ENCODE measurements at places on chromosomes 11 and 22. TPM values are rescaled to one million over a fixed set of nuclear protein-coding genes. Genes with fewer than 3 reads are reported as not detected.

TRIM22 gene
- 96.8 TPM for total RNA-seq

PANX2 gene
- not detected for total RNA-seq

TTC36 gene
- 3.1 TPM for total RNA-seq

TRIM34 gene
- 8.8 TPM for total RNA-seq

FBXO7 gene
- 85.1 TPM for total RNA-seq
